CD4-positive, alpha-beta T cell (primary cell): ENCODE measurements at places on chromosomes 5 and 9. TPM values are rescaled to one million over a fixed set of nuclear protein-coding genes. Genes with fewer than 3 reads are reported as not detected.
A peak's percentile ranks its signal among the peaks of the same experiment; 100 is the strongest.

The NUTM2G gene
- not detected for total RNA-seq

The THBS4 gene
- 0.85 TPM for total RNA-seq

- H3K4me3 ChIP-seq = no peak overlapping the region
- H3K36me3 ChIP-seq = no peaks in the 10 kb centered on the region
- DNase-seq = no peak
- no peak overlapping the region for H3K27ac ChIP-seq
Observed at GRCh38 chr5:17381932-17382331, 116.1 kb upstream of the TAF11L2 start.

- no peaks in the 10 kb centered on the region for H3K36me3 ChIP-seq
- H3K4me1 ChIP-seq = no peaks in the 10 kb centered on the region
- H3K27me3 ChIP-seq = no peaks in the 10 kb centered on the region
- DNase-seq = no peak
Observed at GRCh38 chr9:122767817-122768216, 20.9 kb upstream of the OR5C1 start.

DNA sequence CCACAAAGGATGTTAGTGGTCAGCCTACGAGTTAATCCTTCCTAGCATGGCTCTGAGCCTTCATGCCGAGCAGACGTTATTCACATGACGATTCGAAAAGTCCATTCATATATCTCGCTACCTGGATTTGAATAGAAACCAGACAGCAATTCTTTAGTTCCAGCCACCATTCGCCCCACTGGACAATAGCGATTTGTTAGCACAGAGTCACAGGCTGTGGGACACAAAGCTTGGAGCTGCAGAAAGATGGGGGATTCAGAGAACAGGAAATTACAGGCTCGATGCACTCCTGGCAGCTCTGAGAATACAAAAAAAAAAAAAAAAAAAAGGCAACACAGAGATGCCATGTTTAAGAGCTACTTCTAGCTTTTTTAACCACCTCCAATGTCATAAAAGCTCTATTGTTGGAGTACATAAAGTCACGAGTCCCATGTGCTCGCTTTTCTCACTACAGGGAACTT, 110.7 kb downstream of the NR6A1 start:
- no peak for DNase-seq
- no peak overlapping the region for H3K27ac ChIP-seq
- peaks cover 4% of the 10 kb centered on the region for H3K27me3 ChIP-seq
- no peaks in the 10 kb centered on the region for H3K36me3 ChIP-seq

- no peak overlapping the region for H3K4me3 ChIP-seq
- no peak for DNase-seq
- H3K36me3 ChIP-seq = no peaks in the 10 kb centered on the region
Observed at GRCh38 chr9:89622933-89623861, 18.4 kb downstream of the GADD45G start.

DNA sequence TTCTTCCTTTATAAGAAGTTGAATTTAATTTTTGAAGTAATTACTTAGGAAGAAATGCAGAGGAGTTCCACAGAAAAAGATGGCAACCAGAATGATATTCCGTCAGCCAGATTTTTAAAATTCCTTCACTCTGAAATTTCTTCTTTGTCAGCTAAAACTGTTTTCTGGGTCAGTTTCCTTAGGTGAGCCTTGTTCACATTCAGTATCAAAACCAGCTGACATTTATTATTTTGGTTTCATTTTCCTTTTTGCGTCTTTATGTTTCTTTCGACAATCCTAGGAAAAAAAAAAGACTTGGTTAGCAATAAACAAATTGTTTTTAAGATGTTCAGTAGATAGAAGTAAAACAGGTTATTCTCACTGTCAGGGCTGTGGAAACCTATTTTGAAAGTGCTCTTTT, 4.1 kb upstream of the IARS1 start:
- H3K27me3 ChIP-seq = no peaks in the 10 kb centered on the region
- peak overlapping the region; percentile 76 for H3K27ac ChIP-seq
- H3K4me1 ChIP-seq = peaks cover 15% of the 10 kb centered on the region
- peaks cover 56% of the 10 kb centered on the region for H3K36me3 ChIP-seq
- no peak for DNase-seq
